ENCODE measurements at places on chromosomes 2 and 18.

DNA sequence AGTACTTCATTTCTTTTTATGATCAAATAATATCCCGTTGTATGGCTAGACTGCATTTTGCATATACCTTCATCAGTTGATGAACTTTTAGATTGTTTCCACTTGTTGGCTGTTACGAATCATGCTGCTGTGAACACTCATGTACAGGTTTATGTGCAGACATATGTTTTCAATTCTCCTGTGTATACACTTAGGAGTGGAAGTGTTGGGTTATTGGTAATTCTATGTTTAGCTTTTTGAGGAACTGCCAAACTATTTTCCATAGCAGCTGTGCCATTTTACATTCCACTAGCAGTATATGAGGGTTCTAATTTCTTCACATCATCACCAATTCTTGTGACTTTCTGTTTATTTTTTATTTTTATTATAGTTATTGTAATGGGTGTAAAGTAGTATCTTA is 32.1 kb upstream of the LCLAT1 start:
- DNase-seq = no peak

DNA sequence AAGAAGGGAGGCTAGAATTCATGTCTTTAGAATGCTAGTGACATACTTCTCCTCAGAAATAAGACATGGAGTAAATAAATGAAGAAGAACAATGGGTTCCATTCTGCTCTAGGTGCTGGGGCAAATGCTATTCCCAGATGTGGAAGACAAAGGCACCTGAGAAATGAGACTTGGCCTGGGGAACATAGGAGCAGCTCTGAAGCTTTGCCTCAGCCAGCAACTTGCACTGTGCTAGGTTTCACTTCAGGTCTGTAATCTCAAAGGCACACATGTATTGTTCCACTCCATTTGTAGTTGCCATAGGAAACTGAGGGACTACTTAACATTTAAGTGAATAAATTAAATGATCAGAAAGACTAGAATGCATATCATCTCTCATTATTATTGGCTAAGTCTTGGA is 538.9 kb upstream of the REG3G start:
- DNase-seq = no peak

- no peak for DNase-seq
These were observed 1.2 kb upstream of the IMPA2 start for GRCh38 chr18:11980163-11980493.

DNA sequence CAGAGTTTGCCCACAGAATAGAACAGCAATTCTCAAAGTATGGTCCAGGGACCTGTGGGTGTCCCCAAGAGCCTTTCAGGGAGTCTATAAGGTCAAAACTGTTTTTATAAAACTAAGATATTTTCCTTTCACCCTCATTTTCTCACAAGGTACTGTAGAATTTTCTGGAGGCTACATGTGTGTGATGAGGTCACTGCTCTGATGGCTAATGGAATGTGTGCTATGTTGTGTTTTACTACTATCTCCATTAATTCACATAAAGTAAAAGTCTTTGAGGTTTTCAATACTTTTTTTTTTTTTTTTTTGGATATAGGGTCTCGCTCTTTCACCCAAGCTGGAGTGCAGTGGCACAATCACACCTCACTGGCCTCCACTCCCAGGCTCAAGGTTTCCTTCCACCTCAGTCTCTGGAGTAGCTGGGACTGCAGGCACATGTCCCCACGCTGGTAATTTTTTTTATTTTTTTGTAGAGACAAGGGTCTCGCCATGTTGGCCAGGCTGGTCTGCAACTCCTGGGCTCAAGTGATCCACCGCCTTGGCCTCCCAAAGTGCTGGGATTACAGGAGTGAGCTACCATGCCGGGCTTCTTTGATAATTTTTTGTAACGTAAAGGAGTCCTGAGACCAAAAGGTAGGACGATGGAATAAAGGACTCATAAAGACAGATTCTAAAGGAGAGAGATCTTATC is 1.8 kb downstream of the TRABD2A start:
- no peak for DNase-seq

DNA sequence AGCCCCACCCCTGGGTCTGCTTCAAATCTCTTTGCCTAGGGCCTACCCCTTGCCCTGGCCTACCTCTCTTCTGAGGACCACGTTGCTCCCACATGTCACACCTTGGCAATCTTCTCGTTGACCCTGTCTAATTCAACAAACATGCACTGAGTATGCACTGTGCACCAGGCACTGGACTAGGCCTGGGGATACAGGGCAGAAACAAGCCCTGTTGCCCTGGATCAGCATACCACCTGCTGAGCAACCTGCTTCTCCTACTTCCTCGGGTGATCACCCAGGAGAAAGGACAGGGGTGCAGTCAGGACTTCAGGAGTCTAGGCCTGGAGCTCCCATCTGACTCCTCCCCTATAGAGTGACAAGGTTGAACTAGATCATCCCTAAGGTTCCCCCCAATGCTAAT is 9.7 kb downstream of the WNT10A start:
- DNase-seq = no peak

DNA sequence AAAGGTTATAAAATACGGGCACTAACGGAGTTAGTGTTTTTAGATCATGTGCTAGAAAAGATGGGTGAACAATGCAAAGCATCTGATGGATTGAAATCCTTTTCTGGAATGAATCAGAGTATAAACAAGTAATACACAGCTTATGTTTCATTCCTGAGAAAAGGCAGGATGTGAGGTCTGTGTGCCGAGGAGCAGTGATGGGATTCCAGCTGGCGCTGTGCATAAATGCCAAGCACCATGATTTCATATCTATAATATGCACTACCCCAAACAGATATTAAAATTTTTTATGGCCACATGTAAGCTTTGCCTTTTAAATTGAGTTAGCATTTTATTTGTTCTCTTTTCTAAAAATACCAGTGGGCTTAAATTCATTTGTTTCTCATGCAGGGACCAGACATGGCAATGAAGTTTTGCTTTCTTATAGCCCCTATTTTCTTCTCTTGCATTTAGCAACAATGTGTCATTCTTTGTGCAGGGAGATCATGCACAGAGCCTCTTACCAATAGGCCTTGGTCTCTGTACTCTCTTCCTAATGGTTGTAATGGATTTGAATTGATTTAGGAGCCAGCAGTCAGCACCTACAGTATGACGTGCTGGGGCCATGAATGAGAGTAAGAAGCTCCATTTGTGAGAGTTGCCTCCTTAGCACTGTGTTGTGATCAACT is 323.9 kb downstream of the SLC8A1 start:
- no peak for DNase-seq

- DNase-seq = no peak
These were observed 48.7 kb upstream of the NFE2L2 start for GRCh38 chr2:177313162-177313781.

DNA sequence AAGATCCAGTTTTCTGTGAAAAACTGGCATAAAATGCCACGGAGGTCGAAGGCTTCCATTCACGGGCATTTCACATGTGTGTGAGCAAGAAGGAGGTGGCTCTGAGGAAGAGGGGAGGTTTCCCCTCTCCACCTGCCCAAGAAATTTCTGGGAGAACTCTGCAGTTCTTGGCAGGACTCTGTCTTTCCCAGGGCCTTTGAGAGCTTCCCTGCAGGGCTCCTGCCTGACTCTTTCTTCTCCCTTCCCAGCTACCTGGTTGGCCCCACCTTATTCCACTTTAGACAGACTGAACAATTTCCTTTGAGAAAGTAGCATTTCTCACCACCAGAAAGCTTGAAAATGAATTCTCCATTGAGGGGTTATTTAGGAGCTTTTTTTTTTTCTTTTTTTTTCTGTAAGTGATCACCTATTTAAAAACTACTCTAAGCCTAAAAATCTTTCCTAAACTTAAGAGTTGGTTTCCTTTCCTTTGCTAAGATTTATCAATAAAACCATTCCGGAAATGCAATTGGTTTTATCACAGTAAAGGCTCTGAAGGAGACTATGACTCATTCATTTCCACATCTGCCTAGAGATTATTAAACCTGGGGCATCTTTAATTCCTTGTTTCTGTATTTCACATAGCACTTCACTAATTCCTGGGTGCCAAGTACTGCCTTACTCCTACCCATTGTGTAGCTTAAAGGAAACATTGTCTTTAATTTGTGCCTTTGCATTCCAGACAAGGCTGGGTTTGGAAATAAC is 59.3 kb downstream of the UNC80 start:
- DNase-seq = no peak

GRCh38 chr2:113283704-113284284 is 5.1 kb upstream of the PAX8 start:
- no peak for DNase-seq

- DNase-seq = no peak
These were observed 66.5 kb upstream of the NEUROD1 start for GRCh38 chr2:181746844-181747243.

GRCh38 chr2:8458503-8459459 is 223.1 kb upstream of the ID2 start:
- DNase-seq = no peak

DNA sequence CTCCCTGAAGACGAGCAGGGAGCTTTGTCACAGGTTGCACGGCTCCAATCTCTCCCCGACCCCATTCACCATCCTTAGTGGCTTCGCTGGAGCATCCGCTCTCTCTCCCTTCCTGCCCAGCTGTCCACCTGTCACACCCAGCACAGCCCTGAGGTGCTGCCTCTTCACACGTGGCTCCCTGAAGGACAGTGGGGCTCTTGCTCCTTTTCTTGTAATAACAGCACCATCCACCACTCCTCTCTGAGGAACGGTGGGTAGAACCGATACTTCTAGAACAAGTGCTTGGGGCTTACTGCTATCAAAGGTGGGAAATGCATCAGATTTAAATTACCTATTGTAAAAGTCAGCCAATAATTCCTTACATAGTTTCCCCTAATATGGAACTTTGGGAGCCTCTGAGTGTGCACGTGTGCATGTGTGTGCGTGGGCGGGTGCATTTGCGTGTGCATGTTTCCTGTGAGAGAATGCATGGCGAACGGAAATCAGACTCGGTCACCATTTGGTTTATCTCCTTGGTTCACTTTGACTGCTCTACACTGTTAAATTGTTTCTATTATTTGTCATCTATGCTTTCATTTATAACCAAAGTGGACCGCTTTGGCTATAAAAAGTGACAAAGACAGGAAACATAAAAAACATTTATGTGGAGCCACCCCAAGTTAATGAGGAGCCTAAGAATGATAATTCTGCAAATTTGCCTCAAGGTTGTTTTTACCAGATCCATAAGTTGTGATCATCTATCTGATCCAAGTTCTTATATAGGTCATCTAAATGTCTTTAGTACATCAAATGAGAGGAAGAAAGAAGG is 39.1 kb downstream of the KLHL29 start:
- DNase-seq = no peak

- DNase-seq = no peak
These were observed 111.8 kb upstream of the CAB39 start for GRCh38 chr2:230600881-230601280.

Measured in stimulated activated CD4-positive, alpha-beta T cell treated with anti-CD3 and anti-CD28 coated beads, Interleukin-4, amount 100 ng/mL, for 48 hours (primary cell).